ENCODE measurements at places on chromosomes 5 and 9.

DNA sequence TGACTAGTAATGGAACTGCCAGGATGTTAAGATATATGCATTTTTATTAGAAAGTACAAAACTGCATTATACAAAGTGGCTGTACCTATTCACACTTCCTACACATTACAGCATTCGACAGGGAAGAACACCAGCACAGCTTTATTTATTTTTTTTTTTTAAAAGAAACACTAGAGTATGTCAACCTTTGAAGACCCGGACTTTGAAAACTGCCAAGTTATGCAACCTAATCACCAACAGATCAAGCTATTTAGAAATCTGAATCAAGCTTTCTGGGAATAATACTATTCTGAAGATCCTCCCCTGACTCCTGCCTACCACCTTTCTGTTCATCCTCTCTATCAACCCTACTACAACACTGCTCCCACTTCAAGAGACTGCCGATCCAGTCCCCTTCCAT is 4.5 kb downstream of the GEMIN5 start:
- DNase-seq: no peak

DNA sequence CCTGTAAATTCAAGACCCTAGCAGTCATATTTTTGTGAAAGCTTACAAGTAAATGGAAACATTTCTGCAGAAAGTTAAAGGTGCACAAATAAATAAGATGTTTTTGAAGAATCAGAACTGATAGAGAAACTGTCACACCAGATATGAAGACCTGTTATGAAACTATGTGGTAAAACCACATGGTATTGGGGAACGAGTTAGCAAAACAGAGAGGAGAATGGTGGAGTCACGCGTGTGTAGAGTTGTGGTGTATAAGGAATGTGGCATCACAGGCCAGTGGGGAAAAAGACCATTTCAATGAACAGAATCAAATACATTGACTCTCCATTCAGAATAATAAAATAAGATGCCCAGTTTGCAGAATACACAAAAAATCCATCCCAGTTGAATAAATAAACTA is 477.2 kb downstream of the ICE1 start:
- DNase-seq: no peak

GRCh38 chr9:26656003-26656870 is 236.4 kb downstream of the CAAP1 start:
- DNase-seq: no peak

GRCh38 chr5:1331861-1332405 is 13.0 kb downstream of the CLPTM1L start:
- no peak for DNase-seq

- no peak for DNase-seq
These were observed 49.4 kb downstream of the PLK2 start for GRCh38 chr5:58410441-58410840.

- DNase-seq: no peak
These were observed 29.3 kb downstream of the MOCS2 start for GRCh38 chr5:53080271-53080670.

DNA sequence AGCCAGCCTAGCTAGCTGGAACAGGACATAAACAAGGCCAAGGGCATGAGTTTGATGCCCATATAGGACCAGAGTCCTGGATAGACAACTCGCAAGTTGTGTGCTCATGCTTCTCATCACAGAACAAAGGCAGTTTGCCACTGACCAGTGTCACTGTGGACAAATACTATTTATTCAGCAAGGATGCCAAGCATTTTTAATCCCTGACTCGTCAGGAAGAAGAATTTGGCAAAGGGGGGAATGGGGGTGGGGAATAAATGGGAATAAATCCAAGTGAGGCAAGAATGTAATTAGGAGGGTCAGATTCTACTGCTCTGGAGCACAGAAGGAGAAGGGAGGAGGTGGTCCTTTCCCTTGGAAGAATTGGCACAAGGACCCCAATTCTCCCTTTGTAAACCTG is 46.8 kb upstream of the ANKRD55 start:
- no peak for DNase-seq
